ENCODE measurements at places on chromosomes 3 and 15. TPM values are rescaled to one million over a fixed set of nuclear protein-coding genes. Genes with fewer than 3 reads are reported as not detected.

DNA sequence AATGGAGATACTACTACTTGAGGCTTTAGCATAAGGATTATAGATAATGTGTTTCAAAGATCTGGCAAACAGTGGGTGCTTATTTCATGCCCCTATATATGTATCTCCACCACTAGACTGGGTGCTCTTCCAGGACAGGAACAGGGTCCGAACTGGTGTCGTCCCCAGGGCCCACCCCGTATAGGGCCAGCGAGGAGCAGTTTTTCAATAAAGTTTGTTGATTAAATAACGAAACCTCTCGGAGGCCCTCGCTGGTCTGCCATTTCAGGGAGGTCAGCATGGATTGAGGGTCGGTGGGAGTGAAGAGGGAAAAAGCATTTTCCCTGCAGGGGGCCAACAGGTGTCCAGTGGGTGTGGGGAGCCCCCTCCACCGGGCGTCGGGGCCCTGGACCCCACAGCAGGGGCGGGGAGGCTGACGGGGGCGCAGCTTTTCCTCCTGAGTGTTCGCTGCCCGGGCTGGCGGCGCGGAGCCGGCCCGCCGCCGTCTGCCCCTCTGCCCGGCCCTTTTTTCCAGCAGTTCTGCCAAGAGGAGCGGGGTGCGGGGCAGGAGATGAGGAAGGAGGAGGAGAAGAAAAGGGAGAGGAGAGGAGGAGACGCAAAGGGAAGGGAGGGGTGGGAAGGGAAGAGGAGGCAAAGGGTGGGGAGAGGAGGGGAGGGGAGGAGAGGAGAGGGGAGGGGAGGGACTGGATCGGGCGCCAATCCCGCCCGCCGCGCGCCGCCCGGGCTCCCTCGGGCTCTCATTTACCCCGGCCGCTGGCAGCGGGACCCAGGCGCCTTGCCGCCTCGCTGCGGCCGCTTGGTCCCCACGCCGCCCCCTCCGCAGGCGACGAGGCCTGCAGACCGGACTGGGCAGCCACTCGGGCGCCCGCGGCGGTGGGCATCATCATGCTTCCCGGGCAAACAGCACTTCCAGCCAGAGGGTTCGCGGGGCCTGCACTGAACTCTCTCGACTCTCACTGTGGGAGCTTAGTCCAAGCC, 66.3 kb downstream of the ISG20 start:
- DNase-seq: peak; percentile 78

- peak; percentile 37 for DNase-seq
These were observed 57.2 kb downstream of the SH3GL3 start for GRCh38 chr15:83504365-83504764.

Gene ROBO2
- total RNA-seq: 47.1 TPM

Gene EIF2A
- total RNA-seq: 49.5 TPM

Gene AADAC
- total RNA-seq: not detected

- DNase-seq: no peak
These were observed 37.3 kb downstream of the STARD5 start for GRCh38 chr15:81286621-81287121.

All from cardiac muscle cell (in vitro differentiated cells and primary cell).